ENCODE measurements at places on chromosomes 11 and 22.
A peak's percentile ranks its signal among the peaks of the same experiment; 100 is the strongest.

DNA sequence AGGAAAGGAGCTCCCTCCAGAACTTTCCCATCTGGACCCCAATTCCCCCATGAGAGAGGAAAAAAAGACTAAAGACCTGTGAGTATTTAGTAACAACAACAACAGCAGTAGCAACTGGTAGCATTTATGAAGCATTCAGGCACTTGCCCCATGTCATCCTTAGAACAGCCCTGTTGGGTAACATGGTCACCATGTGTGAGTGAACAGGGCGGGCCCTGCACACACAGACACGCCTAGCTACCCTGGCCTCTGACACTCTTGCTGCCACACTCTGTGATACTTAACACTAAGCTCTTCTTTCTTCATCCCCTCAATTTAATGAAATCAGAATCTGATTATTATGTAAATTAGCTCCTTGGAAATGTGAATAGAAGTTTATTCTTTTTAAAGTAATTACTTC lies 26.1 kb upstream of the SLC25A18 start:
- no peak for DNase-seq

GRCh38 chr11:1271927-1272326 lies 37.5 kb downstream of the TOLLIP start:
- DNase-seq: no peak

DNA sequence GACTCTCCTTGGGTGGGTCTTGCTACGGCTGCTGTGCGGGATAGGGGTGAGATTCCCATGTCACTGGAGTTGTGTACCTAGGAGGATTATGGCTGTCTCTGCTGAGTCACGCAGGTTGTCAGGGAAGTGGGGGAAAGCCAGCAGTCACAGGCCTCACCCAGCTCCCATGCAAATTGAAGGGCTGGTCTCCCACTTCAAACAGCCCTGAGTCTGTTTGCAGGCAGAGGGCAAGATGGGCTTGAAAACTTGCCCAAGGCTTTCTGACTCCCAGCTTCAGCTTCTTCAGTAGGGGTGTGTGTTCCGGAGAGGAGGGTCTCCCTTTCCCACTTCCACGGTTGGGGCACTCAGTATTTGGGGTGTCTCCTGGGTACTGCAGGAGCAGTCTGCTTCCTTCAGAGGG lies 10.9 kb upstream of the SC5D start:
- no peak for DNase-seq

GRCh38 chr11:78685156-78685555 lies 110.5 kb upstream of the NARS2 start:
- no peak for DNase-seq

DNA sequence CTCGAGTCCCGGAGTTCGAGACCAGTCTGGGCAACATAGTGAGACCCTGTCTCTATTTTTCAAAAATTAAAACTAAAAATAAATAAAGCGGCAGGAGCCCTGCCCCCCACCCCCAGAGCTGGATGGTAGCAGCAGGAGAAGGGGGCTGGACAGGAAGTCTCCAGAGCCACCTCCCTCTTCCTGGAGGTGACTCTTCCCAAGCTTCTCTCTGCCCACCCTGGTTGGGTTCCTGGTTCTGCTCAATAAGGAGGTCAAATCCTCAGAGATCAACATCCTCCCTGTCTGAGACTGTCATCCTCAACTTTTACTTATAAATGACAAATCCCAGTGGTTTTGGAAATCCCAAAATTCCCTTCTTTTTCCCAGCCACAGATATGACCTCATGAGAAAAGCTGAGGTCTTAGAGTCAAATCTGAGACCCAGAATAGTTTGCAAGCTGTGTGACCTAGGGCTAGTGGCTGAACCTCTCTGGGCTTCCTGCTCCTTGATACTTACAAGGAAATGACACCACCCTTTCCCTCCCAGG lies 987 bp downstream of the C1QTNF6 start:
- DNase-seq: no peak

DNA sequence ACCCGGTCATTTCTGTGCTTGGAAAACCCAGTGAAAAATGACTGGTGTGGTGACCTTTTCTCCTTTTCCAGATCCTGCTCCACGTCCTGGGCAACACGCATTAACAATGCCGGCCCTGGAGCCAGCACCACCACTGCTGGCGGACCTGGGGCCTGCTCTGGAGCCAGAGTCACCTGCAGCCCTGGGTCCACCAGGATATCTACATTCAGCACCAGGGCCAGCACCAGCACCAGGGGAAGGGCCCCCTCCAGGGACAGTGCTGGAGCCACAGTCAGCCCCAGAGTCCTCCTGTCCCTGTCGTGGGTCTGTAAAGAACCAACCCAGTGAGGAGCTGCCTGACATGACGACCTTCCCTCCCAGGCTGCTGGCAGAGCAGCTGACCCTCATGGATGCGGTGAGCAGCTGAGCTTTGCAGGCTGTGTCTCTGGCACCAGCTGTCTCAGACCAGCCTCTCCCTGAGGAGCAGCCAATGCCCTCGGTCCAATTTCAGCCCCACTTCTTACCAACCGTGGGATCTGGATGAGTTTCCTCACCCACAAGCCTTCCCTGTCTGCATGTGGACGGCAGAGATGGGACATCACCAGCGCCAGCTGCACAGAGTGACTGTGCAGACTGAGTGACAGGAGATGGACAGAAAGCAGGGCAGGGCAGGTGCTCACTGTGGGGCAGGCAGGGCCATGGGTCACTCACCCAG lies 1.9 kb downstream of the RGL4 start:
- DNase-seq: no peak

- no peak for DNase-seq
Observed at GRCh38 chr11:3200388-3201111, 18.1 kb downstream of the MRGPRG start.

DNA sequence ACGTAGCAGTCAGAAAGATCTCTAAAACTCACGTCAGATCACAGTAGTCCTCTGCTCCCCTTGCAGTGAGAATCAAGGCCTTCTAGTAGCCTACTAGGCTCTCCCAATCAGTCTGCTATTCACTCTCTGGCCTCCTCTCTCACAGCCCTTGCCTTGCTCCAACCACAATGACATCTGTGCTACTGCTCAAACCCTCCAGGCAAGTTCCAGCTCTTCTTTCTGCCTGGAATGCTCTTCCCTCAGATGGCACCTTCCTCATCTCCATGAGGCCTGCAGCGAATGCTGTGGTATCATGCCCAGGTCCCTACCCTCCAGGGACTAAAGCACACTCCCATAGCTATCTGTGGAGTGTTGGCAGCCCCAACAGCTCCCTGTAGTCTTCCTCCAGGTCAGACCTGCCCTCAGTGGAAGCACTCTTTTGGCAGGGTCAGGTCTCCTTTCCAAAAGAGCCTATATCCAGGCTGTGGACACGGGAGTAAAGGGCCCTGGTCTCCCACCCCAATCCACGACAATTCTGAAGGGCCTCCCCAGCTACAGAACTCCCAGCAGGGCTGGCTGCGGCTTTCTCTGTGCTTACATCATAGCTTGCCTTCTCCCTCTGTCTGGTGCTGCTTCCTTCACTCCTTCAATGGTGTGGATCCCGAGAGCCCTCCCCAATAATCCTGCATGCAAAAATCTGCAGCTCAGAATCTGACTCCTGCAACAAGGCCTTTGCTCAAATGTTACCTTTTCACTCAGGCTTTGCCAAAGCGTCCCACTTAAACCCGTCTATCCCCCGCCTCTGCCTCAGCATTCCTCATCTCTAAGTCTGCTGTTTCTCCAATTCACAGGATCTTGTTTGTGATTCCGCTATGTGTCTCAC lies 8.9 kb downstream of the HIRA start:
- DNase-seq: no peak

DNA sequence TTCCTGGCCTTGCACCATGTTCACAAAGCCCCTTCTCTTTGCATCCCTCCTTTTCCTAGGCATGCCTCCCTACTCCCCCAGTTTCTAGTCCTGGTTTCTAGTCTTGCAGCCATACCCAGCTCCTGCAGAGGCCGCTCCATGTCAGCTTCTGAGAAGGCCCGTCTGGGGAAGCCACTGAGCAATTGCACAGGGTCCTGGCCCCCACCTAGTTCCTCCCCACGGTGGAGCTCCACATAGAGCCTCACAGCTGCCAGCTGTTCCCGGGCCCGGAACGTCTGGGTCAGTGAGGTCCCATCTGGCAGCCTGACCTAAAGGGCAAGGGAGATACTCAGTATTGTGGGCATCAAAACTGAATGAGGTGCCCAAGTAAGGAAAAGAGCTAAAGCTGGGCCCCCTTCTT lies 2.2 kb downstream of the UBXN1 start:
- DNase-seq: no peak

- peak; percentile 1 for DNase-seq
Observed at GRCh38 chr11:104763930-104764709, 134.1 kb downstream of the CASP12 start.

GRCh38 chr11:92455210-92455790 lies 230.7 kb downstream of the FAT3 start:
- DNase-seq: no peak

DNA sequence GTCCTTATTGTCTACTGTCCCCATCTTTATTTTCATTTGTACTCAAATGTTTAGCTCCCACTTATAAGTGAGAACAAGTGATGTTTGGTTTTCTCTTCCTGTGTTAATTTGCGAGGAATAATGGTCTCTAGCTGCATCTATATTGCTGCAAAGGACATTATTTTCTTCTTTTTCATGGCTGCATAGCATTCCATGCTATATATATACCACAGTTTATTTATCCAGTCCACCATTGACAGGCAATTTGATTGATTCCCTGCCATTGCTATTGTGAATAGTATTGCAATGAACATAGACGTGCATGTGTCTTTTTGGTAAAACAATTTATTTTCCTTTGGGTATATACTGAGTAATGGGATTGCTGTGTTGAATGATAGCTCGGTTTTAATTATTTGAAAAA lies 1545.8 kb upstream of the RAG2 start:
- DNase-seq: no peak

DNA sequence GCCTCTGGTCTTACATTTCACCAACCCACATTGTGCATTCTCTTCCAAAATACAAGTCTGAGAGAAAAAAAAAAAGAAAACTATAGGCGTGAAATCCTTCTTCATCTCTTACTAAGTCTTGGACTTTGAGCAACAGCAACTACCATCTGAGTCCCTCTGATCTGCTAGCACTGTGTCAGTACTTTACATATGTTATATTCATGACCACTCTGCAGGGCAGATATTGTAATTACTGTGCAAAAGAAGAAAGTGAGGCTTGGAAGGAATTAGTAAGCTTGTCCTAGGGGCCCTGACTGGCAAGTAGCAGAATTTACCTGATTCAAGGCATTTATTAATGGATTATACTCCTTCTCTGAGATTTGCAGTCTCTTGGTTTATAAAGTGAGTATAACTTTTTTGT lies 52.7 kb upstream of the EED start:
- DNase-seq: no peak

- no peak for DNase-seq
Observed at GRCh38 chr11:70109006-70109405, 30.9 kb downstream of the ANO1 start.

DNA sequence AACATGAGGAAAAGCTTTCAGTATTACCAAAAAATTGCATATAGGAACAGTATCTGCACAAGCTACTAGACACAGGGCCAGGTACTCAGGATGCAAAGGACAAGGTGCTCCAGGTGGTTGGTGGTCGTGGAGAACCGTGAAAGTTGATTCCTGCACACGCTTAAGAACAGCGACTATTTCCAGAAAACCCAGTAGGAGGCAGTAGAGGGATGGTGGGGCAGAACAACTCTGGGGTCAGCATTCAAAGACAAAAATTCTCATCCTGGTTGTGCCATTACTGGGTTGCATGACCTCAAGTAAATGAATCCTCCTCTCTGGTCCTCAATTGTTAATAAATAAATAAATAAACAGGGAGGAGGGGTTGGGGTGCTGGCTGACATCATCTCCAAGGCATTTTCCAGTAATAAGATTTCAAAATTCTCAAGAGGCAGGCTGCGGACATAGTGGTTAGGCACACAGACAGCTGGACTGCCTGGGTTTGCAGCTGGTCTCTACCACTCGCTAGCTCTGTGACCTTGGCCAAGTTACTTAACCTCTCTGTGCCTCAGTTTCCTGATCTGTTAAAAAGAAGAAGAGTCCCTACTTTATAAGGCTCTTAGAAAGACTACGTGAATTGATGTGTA lies 89.6 kb downstream of the ISX start:
- no peak for DNase-seq

DNA sequence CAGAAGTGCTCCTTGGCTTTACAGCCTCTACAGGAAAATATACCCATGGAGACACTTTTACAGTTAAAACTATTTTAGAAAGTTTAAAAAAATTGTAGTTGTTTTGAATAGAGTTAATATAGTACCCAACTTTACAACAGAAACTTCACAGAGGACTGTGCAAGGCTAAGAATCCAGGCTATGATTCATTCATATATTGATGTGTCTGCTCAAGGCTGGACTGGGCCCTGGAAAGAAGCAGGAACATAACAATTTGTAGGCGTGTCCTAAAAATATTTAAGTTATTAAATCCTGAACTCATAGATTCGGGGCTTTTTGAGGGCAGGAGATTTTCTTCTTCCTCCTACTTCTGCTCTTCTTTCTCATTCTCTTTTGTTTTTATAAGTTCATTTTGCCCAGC lies 291.5 kb upstream of the CCDC179 start:
- DNase-seq: no peak

DNA sequence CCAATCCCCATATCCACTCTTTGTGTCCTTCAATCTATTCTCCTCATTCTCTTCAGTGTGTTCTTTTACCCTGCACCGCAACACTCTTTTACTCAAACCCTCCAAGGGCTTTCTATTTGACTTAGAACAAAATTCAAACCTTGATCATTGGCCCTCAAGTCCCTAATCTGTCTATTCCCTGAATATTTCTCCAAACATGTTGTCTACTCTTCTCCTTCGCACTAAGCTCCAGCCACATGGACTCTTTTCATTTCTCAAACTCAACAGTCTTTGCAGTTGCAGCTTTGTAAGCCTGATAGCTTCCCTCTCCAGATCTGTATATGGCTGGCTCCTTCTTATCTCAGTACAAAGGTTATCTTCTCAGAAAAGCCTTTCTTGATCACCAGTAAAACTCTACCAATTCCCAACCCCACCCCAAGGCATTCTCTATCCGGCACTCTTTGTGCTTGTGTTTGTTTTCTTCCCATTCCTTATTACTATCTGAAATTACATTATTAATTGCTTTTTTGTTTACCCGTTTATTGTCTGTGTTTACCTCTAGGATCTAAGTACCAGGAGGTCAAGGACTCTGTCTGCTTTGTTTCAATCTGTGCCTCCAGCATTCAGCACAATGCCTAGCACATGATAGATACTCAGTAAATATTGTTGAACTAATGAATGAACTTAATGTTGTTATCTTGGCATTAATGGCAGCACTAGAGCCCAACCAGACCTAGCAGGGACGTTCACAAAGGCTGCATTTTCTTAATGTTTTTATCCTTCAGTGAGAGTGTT lies 147.4 kb downstream of the BBOX1 start:
- DNase-seq: no peak

- no peak for DNase-seq
Observed at GRCh38 chr22:48885271-48885918, 942.3 kb downstream of the BRD1 start.
